Stimulated activated CD8-positive, alpha-beta memory T cell treated with anti-CD3 and anti-CD28 coated beads, Interleukin-4, amount 100 ng/mL, for 4 hours (primary cell): ENCODE measurements at places on chromosomes 7 and 10.

- DNase-seq, result no peak
Observed at GRCh38 chr7:41287559-41288335, 415.1 kb downstream of the INHBA start.

- no peak for DNase-seq
Observed at GRCh38 chr10:94210440-94211168, 152.1 kb downstream of the NOC3L start.

- no peak for DNase-seq
Observed at GRCh38 chr7:46209611-46210388, 288.7 kb upstream of the IGFBP3 start.

DNA sequence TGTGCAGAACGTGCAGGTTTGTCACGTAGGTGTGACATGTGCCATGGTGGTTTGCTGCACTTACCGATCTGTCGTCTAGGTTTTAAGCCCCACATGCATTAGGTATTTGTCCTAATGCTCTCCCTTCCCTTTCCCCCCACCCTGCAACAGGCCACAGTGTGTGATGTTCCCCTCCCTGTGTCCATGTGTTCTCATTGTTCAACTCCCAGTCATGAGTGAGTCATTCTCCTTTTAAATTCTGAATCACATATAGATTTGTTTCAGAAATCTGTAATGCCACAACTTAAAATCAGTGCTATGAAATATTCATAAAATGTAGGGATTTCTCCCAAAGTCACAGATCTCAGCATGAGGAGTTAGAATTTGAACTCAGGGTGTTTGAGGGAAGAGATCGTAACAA lies 552.5 kb upstream of the MBL2 start:
- DNase-seq, result no peak

GRCh38 chr10:48340734-48341133 lies 34.3 kb downstream of the MAPK8 start:
- DNase-seq, result no peak

DNA sequence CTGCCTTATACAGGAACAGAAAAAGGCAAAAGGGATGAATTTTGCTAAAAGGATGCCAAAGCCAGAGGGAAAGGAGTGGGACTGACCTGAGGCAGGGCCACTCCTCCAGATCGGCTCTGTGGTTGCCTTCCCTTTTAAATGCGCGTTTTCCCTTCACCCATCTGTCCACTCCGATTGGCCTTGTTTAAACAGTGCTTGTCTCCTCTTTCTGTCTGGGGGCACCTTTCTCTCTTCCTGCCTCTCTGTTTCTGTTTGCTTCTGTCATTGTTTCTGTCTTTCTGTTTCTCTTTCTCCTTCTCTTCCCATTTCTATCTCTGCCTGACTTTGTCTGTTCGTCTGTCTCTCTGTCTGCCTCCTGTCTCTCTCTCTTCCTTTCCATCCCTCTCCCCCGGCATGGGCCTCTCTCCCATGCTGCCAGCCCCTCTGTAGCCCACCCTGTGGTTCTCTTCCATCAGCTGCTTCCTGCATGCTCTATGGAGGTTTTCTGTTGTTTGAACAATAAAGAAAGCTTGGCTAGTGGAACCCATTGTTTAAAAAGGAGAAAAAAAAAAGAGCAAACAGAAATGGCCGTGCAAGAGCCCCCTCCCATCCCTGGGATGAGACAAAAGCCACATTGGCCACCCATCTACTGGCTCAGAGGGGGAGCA lies 29.5 kb upstream of the HSPB1 start:
- DNase-seq, result no peak

GRCh38 chr10:86100581-86101061 lies 266.0 kb downstream of the GRID1 start:
- DNase-seq, result no peak

- no peak for DNase-seq
Observed at GRCh38 chr10:69895759-69896158, 94.1 kb downstream of the COL13A1 start.

GRCh38 chr10:75740541-75740940 lies 309.1 kb downstream of the LRMDA start:
- DNase-seq, result no peak

GRCh38 chr10:3469639-3470020 lies 297.0 kb upstream of the PITRM1 start:
- DNase-seq, result no peak

DNA sequence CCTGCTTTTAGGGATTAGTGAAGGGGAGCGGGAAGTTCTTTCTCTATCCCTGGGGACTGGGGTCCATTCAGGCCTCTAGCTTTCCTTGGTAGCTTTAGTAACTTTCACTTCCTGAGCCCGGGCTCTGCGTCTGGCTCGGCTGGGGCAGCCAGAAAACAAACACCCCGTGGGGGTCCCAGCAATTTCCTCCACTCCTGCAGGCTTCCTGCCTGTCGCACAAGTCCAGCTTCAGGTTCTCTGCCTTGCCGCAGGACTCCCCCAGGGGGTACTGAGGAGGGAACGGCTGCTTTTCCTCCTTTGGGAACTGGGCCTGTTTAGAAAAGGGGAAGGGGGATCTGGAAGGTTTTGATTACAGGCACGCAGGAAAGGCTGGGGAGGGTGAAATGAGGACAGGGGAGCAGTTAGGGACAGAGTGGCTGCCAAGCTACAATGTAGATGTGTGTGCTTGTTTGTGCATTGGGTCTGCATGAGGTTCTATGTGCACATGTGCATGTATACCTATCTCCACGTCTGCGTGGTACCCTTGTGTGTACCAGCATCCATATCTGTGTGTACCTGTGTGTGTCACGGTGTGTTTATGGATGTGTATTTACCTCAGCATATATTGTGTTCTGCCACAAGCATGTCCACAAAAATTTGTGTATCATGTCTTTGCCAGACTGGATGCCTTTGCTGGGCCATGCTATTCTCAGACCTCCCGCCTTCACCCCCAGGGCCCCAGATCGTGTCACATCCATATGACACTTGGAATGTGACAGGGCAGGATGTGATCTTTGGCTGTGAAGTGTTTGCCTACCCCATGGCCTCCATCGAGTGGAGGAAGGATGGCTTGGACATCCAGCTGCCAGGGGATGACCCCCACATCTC lies 2.0 kb downstream of the KAZALD1 start:
- no peak for DNase-seq

GRCh38 chr7:34208878-34209621 lies 303.7 kb downstream of the BMPER start:
- no peak for DNase-seq

DNA sequence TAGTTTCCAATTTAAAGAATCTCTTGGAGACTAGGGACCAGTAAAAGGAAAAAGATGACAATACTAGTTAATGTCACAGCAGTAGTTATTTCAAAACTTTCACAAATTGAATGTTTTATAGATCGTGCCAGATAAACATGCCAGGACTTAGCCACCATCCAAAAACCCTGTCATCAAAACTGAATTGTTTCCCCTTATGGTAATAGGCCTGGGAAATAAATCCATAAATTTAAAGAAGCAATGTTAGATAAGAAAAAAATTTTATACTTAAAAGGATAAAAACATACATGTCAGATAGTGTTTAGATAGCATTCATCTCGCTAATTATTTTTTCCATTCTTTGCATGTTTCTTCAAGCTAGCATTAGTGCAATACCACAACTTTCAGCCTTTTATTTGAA lies 71.2 kb downstream of the SUGCT start:
- DNase-seq, result no peak

- no peak for DNase-seq
Observed at GRCh38 chr7:1461646-1462375, 2.5 kb upstream of the MICALL2 start.

DNA sequence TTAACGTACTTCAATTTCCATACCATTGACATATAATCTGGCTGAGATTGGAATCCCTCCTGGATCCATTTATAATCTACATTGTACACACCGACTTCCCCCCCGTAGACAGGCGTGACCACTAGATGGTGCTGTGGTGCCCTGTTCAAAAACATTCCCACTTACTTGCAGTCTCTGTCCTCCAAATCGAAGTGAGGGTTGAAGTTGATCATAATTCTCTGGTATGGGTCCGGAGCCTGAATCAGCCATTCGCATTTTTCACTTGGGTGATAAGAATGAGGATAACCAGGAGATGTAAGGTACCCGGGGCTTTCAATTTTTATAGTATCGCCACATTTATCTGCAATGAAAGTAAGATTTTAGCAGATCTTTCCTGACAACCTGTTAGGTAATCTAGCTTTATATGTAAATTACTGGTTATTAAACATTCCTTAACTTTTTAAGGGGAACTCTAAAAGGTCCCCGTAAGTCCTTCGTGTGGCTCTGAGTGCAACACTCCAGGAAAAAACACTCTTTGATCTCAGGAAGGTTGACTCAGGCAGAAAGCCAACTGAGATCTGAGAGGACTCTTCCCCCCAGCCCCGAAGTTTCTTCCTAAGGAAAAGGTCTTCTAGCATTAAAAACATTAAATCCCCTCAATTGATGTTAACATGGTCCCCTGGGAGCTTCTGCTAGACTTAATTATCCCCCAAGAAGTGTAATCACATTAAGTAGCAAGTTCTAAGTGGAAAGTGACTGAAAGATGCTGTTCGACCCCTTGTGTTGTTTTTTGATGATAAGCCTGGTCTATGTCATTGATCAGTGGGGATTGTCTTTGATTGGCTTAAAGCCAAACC lies 3.7 kb downstream of the NRP1 start:
- DNase-seq, result peak; percentile 79

GRCh38 chr10:70558295-70558694 lies 44.2 kb downstream of the PRF1 start:
- no peak for DNase-seq

GRCh38 chr10:126924915-126925300 lies 19.7 kb downstream of the DOCK1 start:
- no peak for DNase-seq

- DNase-seq, result no peak
Observed at GRCh38 chr10:96333101-96333500, 25.7 kb downstream of the OPALIN start.

DNA sequence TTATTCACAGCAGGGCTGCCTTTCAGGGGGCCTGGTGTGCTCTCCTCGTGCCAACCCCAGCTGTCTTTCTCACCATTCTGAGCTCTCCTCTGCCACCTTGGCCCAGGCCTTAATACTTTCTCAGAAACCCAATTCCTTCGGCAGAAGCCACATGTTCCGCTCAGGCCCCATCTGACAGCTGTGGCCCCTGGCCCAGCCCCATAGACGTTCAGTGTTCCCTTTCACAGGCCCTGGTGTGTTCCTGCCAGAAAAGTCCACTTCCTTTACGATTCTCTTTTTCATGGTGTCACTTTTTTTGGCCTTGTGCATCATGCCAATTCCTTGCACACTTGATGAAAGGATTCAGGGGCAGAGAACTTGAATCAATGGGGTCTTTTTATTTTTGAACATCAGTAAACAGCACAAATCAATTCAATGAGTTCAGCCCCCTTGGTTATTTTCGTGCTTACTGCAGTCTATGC lies 15.9 kb upstream of the GPNMB start:
- no peak for DNase-seq

DNA sequence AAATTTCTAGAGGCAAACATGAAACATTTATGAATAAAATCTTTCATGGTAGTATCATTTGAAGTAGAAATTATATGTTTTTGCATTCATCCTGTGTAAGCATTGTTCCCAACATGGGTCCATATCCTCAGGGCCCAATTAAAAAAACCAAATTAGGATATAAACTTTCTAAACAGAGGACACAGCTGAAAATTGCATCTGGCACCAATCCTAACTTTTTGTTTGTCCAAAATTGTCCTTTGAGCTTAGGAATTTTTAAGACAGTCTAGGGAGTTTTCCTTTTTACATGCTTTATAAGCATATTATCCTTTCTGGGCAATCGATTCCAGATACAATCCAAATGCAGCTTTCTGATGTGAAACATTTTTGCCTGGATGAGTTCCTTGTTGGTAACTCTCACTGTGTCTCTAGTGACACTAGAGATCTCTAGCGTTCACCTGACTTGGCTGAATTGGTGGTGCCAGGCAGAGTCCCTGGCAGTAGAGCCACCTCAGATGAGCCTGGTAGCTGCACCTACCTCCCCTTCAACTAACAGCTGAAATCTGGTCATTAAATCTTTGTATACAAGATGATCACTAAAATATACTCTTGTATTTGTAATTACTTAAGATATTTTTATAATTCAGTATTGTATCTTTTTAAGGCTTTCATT lies 137.6 kb upstream of the SAMD8 start:
- DNase-seq, result no peak

DNA sequence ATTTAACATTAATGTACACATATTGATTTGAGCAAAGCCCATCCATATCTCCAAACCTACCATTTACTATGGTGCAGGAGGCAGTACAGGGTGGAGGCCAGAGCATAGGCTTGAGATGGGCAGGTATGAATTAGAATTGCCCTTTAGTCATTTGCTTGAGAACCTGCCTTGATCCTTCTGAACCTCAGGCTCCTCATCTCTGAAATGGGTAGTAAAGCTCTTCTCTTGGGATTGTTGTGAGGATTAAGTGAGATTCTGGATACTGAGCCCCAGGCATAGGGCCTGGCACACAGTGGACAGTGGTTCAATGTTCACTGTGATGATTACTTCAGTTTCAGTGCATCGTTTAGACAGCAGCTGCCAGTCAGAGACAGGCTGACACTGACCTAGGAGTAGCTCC lies 5.0 kb upstream of the ATXN7L1 start:
- DNase-seq, result no peak
